ENCODE measurements at places on chromosomes 12 and 14. TPM values are rescaled to one million over a fixed set of nuclear protein-coding genes. Genes with fewer than 3 reads are reported as not detected.
A peak's percentile ranks its signal among the peaks of the same experiment; 100 is the strongest.

DNA sequence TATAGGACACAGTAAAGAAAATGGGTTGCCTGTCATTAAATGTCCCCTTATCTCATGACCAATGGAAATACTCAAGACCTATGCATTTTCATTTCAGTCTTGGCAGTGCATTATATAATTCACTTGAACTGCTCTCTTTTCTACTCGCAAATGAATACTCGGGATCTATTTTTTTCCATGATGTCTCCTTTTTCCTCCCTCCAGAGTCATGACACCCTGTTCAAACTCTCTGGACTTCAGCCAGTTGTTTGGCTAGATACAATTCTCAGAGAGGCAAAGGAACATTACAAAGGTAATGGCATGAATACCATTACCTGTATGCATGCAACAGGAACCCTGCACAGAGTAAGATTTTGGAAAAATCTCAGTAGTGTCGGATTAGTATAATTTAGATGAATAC is 130.9 kb downstream of the GPR135 start:
- no peak for DNase-seq

The PZP gene
- 2.2 TPM for total RNA-seq

DNA sequence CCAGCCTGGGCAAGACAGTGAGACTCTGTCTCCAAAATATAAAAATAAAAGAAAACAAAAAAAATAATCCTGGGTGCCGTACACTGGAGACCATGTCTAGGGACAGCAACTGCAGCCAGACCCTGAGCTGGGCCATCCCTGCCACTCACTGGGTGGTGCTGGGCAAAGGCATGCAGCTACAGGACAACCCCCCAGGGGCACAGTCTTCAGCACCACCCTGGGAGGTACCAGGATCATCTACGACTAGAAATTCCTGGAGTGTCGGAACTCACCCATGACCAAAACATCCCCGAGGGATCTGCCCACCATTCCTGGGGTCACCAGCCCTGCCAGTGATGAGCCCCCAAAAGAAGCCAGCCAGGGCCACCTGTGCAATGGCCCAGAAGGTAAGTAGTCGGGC is 35.7 kb upstream of the SUPT16H start:
- no peak for DNase-seq

GRCh38 chr14:73780391-73780790 is 66.2 kb upstream of the PNMA1 start:
- no peak for DNase-seq

The RIMBP2 gene
- 1.4 TPM for total RNA-seq

- no peak for DNase-seq
Observed at GRCh38 chr14:77667331-77667730, 40.5 kb downstream of the ALKBH1 start.

DNA sequence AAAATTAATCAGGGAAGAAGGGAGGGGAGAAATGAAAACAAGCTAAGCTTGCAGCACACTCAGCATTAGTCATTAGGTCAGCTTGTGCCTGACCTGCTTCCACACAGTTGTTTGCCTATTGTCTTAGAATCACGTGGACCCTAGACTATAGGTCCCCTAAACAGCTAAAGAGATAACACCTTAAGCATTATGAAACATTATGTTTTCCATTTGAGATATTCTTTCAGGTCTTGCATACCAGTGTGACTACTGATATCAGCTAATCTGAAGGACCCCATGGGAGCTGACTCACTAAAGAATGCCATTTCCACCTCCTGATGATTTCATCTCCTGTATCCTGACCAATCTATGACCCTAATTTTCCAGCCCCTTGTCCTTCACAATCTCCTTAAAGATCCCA is 154.1 kb upstream of the FUT8 start:
- no peak for DNase-seq

DNA sequence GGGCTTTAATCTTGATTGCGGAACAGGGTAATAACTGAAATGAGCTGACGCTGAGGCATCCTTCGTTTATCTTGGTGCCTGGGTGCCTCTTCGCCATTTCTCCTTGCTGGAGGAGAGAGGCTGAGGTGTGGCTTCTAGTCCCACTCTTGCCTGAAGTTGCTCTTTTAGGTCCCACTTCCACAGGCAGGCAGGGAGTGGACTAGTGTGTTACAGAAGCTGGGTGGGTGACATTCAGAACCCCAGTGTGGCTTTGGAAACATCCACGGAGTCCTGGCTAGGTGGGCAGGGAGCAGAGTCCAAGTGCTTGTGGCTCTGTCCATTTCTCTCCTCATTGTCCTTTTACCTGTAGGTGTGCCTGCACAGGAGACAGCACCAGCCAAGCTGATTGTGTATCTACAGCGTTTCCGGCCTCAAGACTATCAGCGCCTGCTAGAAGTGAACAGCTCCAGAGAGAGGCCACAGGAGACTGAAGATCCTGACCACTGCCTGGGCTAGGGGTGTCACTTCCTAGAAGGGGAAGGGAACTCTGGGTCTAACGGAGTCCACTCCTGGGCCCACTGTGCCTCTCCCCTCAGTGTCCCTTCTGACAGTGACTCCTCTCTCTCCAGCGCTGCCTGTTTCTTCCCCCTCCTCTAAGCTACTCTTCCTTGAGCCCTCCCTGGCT is 2.4 kb downstream of the THTPA start:
- DNase-seq: no peak

The OAS2 gene
- total RNA-seq: 0.41 TPM

DNA sequence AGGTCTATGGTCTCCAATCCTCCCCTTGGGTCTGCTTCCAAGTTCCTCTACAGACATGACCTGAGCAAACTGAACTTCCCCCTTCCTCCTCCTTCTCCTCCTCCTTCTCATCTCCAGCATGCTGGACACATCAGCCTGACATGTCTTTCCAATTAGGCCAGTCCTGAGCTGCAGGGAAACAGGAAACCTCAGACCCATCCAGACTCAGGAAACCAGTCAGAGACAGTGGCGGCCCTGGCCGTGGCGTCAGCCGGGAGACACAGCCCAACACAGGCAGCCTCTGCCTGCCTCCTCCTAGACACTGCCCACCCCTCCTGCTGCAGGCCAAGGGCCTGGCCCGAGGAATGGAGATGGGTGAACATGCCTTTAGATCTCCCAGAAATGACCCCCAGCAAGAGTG is 468.8 kb downstream of the BCL11B start:
- no peak for DNase-seq

GRCh38 chr12:109762673-109763191 is 49.1 kb downstream of the FAM222A start:
- DNase-seq: no peak

GRCh38 chr14:101490771-101491170 is 70.5 kb upstream of the DIO3 start:
- DNase-seq: no peak

GRCh38 chr12:81942594-81942993 is 183.4 kb upstream of the PPFIA2 start:
- no peak for DNase-seq

The ANGEL1 gene
- 22.6 TPM for total RNA-seq

The SETD3 gene
- total RNA-seq: 67.4 TPM

- DNase-seq: no peak
Observed at GRCh38 chr12:19759227-19759626, 319.9 kb downstream of the AEBP2 start.

The BCL2L14 gene
- 0.64 TPM for total RNA-seq

The GPR68 gene
- total RNA-seq: 5.4 TPM

DNA sequence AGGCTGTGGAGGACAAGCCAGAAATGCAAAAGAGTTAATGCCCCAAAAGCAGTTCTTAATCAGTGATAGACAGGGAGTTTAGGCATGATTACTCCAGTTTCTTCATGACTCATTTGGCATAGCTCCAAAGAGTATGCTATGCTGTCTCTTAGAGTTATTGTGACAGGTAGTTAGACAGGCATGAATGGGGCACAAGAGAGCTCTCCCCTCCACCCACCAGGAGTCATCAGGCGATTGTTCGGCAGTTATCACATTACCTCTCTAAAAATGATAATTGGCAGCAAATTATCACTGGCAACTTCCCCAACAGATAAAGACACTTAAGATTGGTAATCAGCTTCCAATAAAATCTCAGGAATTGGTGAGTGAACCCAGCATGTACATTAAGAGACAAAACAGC is 320.1 kb downstream of the DAD1 start:
- no peak for DNase-seq

The GUCY2C gene
- 0.36 TPM for total RNA-seq

GRCh38 chr14:54782751-54783659 is 119.6 kb downstream of the GCH1 start:
- DNase-seq: peak; percentile 31

- peak; percentile 15 for DNase-seq
Observed at GRCh38 chr12:103840462-103840875, 565 bp downstream of the NT5DC3 start.

DNA sequence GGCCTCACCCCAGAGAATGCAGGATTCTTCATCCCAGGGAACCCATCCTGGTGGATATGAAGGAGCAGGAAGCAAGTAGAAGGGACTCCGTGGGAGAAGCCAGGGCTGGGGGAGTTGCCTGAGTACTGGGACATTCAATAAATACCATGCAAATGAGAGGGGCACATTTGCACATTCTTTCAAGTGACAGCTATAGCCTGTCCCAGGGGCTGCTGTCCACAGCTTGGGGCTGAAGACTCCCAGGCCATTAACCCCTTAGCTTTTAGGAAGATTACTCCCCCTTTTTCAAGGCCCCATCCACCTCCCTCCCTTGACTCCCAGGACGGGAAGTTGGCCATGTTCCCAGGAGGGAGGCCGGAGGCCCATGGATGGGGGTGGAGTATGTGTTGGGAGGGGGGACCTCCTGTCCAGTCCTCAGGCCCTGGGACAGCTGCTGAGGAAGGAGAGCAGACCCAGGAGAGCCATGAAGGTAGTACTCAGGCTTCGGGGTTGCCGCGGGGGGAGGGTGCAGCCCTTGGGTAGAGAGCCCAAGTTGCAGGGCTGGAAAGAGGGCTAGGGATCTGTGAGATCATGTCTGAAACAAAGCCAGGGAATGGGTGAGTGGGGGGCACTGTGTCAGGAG is 974 bp upstream of the TNS2 start:
- DNase-seq: peak; percentile 24

DNA sequence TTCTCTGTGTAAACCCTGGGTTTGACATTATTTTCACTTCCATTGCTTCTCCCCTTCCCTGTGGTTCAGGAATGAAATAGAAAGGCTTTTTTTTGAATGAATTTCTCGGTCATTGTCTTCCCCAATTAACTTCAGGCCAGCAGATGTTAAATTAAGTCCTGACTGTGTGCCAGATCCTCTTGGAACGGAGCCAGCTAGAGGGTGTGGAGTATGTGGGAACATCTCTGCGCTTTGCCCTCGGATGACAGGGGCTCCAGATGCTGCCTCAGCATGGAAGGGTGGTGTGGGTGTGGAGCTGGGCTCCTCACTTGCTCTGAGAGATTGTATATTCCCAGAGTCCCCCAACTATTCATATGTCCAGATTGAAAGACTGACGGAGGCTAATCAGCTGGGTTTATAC is 13.1 kb downstream of the KRT85 start:
- no peak for DNase-seq

DNA sequence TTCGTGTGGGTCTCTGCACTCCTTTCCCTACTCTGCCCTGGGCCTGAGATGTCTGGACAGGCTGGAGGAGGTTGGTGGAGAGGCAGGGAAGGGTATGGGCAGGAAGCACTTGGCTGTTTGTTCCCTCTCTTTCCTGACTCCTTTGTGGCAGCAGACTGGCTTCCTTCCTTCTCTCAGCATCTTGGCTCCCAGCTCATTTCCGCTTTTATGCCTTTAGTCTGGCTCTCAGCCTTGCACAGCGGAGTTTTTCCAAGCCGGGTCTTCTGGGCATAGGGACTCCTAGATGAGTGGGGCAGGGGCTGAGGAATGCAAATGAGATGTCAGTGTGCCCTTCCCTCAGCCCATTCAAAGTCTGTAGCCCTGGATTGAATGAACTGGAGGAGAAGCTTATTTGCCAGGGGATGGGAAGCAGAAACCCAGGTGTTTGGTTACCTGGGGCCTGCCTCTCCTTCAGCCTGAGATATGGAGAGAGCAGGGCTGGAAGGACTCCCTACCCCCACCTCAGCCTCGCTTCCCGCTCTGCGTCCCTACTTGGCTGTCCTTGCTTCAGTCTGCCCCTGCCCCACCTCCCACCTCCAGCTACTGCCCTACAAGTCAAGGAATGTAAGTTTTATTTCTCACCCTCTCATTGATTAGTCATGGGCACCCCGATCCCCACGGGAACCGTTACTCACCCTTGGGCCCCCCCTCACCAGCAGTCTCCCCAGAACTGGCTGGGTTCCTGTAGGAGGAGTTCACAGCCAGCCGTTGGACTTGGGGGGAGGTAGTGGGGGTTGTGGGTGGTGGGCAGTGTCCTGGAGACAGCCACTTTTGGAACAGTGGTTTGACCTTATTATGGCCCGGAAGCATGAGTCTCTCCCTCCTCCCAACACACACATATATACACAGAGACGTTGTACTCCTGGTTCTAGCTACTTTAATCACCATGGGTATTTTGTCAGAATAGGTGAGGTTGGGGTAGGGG is 9.3 kb upstream of the ITGA5 start:
- peak; percentile 65 for DNase-seq

The VWF gene
- total RNA-seq: 56.0 TPM

- DNase-seq: no peak
Observed at GRCh38 chr14:54786838-54787237, 115.8 kb downstream of the GCH1 start.

DNA sequence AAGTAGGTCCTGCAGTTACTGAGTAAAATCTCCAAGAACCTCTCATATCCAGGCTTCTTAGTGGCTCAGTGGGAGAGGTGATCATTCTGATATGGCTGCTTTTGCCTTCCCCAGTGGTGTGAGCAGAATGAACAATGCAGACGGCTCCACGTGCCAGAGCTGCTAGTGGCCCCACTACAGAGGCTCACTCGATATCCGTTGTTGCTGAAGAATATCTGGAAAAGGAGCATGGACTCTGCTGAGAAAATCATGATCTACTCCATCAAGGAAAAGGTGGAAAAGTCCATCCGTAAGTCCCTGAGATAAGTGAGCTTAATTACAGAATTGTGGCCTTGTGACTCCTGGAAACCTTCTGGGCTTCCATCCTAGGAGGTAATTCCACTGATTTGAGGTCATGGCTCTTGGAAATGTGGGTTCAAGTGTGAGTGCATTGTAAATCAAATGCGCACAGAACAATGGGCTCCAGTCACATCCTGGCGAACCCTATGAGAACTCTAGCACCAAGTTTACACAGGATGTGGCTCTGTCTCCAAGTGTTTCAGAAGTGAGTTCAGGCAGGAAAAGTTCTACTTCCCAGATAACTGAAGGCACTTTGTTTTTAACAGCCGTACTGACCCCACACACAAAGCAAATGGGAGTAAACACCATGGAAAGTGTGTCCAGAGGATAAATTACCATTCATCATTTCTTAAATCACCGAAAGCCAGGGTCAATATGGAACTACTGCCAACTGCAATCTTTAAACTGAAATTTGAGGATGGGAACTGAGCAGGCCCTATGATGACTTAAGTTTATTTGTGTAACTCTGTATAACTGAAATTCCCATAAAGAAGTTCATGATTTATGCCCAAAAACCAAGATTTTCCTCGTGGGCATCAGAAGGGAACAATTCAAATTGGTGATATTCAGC is 51.4 kb downstream of the PLEKHG7 start:
- no peak for DNase-seq

GRCh38 chr12:1213618-1214205 is 222.7 kb downstream of the ERC1 start:
- DNase-seq: no peak

- DNase-seq: no peak
Observed at GRCh38 chr12:132866251-132866828, 21.1 kb downstream of the CHFR start.
